ENCODE measurements at places on chromosomes 3 and 15. TPM values are rescaled to one million over a fixed set of nuclear protein-coding genes. Genes with fewer than 3 reads are reported as not detected.

DNA sequence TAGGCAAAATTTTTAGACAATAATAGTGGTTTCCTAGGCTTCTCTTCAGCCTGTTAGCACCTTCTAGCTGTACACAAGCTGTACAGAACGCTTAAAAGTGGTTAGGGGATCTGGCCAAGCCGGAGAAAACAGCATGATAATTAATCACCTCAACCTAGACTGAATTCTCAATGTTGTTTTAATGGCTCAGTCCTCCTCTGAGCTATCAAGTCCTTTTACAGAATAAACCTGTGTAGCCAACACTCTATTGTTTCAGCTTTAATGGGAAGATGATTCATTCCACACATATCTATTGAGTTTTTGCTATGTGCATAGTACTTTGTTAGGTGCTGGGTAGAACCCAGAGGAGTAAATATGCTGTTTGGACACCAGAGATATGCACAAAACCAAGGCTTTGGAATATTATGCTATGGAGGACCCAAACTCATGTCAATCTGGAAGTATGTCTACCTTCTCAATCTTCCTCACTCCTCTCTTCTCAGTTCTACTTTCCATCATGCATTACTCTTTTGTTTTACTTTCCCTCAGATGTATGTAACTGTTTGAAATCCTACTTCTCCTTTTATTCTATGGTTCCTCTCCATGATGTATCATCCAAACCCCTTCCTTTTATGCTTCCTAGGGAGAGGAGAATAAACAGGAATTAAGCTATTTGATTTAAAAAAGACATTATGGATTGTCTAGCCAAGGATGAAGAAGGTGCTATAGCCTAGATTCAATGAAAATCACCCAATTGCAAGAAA is 27.6 kb upstream of the UBE2E2 start:
- no peak for DNase-seq

DNA sequence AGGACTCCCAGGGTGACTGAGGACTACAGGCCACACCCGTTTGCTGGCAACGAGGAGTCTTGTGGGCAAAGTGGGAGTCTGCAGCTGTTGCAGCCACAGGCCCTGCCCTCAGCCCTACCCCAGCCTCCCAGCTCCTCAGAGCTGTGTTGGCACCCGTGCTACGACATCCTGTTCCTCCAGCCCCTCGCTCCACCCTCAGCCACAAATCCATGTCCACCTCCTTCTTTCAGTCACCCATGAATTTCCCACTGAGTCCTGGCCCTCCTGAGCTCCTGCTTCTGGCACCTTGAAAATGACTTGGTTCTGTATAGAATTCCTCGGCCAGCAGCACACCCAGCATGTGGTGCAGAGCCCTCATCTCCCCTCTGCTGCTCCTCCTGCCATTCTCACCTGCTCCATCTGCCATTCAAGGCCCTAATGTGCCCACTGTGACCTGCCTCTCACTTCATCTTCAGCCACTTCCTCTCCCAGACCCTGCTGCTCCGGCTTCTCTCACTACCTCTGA is 20.9 kb upstream of the VILL start:
- DNase-seq = no peak

DNA sequence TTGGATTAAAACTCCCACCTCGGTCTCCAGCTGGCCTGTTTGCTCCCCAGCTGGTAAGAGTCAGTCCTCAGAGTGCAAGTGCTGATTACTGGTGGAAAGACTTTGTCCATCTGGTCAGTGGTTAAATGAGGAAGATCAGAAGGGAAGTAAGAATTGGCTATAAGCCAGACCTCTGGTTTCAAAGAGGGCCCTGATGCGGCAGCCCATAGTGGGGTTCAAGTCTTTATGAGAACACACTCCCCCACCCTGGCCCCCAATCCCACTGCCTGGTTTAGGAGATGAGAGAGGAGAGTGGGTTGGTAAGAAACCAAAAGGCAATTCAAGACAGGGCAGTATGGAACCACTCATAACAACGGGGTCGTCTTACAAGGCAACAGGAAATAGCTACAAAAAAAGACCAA is 65.0 kb downstream of the FRMD4B start:
- DNase-seq = no peak

DNA sequence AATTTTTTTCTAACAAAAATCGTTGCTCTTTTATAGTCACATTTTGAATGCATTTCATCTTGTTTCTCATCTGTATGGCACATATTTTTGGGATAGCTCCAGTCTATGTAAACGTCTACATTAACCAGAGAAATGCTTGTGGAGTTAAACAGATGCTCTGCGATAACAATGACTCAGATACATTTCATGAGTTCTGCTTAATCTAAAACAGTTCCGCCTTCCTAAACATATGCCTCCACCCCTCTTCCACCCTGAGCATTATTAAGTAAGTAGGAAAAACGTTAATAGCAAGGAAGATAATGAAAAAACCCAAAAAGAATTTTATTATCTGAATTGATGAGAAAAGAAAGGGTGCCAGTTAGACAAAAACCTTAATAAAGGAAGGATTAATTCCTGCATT is 396.1 kb downstream of the TUSC7 start:
- no peak for DNase-seq

- DNase-seq = no peak
Observed at GRCh38 chr3:188236271-188236670, 82.3 kb downstream of the LPP start.

GRCh38 chr3:197501879-197502620 is 53.7 kb downstream of the BDH1 start:
- no peak for DNase-seq

- no peak for DNase-seq
Observed at GRCh38 chr3:17339132-17339575, 403.3 kb downstream of the TBC1D5 start.

GRCh38 chr15:85793641-85794597 is 806 bp downstream of the KLHL25 start:
- DNase-seq = no peak

DNA sequence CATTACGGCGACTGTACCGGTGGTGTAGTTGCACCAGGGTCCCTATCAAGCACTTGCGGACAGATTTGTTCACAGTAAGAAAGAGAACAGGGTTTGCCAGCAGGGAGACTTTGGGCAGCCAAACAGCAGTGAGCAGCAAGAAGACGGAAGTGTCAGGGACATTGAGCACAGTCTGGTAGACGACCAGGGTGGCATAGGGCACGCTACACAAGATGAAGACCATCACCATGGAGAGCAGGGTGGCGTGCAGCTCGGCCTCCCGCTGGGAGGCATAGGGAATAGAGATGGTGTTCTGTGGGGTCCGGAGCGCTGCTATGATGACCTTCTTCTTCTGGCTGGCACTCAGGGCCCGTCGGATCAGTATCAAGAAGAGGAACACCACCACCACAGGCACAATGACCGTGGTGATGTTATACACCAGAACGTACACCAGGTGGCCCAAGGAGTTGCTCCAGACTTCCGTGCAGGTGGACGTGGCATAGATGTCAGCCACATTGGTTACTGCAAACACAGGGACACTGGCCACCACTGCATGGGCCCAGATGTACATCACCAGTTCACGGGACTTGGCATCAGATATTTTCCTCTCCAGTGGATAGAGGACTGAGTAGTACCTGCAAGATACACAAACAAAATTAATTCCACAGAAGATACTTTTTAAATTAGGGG is 19.1 kb upstream of the FSIP1 start:
- DNase-seq = no peak

DNA sequence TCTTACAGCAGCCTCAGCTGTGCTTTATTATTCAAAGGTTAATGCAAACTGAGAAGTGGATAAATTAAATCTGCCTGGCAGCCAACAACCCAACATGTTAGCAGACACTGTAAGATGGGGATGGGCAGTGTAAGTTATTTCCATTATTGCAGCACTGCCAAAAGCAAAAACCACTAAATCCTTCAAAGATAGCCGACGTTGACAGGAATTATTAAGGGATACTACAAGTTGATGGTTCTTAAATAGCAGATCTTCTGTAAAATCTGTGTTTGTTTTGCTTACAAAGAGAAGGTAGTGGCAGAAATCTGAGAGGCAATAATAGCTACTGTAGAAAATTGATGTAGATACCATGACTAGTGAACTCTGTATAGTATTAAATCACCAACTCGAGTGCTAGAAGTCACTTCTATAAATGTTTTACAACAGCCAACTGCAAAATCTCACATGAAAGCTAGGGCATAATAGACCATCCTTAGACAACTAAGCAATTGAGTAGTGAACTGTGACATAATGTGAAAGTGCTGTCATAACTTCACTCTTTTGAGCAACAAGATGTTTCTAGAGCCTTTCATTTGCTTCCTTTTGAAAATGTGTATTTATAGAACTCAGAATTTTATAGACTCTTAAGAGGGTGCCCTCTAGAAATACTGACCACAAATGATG is 278.6 kb downstream of the UBE2E2 start:
- DNase-seq = no peak

DNA sequence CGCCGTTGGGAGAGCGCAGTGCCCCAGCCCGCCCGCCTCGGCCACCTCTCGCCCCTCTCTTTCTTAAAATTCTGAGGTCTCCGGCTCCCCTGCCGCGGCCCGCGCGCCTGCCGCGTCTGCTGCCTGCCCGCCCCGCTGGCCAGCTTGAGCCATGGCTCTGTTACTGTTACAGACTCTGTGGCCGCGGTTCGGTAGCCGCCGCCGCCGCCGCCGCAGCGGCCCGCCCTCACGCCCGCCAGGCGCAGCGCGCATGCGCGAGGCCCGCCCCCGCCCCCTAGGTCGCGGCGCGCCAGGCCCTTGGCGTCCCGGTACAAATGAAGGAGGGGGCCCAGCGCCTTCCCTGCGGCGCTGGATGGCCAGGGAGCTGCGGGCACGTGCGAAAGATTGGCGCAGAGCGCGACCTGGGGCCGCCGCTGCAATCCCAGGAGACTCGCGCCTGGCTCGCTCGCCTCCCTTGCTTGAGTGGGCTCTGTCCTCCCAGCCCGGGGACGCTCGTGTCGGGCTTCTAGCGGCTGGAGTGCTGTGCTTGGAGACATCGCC is at the start of gene ONECUT1:
Gene ONECUT1 (minus strand): TSS at position 168 of the 540 bp plus-strand sequence. CDS start 452 bp downstream, outside the sequence.
- DNase-seq = no peak

- no peak for DNase-seq
Observed at GRCh38 chr3:141336672-141337522, 31.4 kb upstream of the ZBTB38 start.

GRCh38 chr3:171095063-171095462 is 68.5 kb upstream of the SLC2A2 start:
- no peak for DNase-seq

DNA sequence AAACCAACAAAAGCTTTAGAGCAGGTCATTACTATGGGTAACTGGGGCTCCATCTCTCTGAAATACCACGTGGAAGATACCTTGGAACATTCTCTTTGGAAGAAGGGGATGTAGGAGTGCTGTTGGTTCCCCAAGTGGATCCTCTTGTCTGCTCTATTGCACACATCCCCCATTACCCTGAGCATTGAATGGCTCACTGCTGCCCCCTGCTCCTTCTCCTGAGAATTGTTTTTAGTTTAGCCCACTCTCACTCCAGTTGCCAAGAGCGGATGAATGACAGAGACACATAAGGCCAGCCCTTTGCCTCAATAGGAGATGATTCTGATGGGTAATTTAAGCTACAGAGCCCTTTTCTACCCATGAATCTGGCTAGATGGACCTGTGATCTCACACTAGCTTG is 135.6 kb upstream of the SUCLG2 start:
- DNase-seq = no peak

GRCh38 chr3:12957339-12957738 is 115.9 kb downstream of the IQSEC1 start:
- DNase-seq = no peak

DNA sequence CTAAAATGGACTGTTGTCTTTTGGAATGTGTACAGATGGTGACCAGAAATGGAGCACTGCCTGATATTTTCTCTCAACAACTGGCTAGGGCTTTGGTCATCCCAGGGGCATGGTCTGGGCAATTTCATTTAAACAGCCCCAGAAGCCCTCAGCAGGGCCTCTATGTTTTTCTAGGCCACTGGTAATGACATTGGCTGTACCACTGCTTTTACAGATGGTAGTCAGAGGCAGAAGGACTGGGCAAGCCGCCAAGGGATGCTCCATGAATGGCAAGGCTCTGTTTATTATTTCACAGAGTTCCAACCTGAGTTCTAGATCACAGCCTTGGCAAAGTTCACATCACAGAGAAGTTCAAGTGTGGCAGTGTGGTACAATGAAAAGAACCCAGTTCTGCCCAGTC is 37.0 kb upstream of the LMCD1 start:
- DNase-seq = no peak

GRCh38 chr3:120846073-120846472 is 61.9 kb upstream of the STXBP5L start:
- no peak for DNase-seq

- no peak for DNase-seq
Observed at GRCh38 chr15:90743407-90743806, 26.3 kb downstream of the BLM start.

DNA sequence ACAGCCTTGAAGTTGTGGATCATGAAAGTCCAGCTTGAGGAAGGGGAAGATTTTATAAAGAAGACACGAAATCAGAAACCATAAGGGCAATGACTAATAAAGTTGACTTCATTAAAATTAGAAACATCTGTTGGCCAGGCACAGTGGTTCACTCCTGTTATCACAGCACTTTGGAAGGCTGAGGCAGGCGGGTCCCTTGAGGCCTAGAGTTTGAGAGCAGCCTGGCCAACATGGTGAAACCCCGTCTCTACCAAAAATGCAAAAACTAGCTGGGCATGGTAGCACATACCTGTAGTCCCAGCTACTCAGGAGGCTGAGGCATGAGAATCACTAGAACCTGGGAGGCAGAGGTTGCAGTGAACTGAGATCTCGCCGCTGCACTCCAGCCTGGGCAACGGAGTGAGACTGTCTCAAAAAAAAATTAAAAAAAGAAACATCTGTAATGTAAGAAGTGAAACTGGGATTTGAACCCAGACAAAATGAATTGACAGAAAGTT is 7.9 kb upstream of the UBXN7 start:
- DNase-seq = no peak

DNA sequence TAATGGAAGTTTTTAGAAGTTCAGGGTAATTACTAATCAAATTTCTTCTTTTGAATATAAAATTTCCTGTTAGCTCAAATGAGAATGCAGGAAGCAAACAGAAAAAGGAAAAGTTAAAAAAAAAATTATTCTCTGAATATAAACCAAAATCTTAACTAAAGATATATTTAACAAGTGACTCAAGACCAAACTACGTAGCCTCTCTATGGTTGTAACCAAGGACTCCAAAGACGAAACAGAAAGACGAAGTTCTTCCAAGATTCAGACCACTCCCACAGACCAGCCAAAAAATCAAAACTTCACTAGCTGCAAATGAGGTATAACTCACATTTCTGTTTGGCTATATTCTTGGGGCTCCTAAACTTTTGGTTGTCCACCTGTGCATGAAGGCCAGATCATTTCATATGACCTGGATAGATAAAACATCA is 846.5 kb upstream of the ALCAM start:
- no peak for DNase-seq

GRCh38 chr3:31288641-31289100 is 244.1 kb upstream of the STT3B start:
- DNase-seq = no peak

The SPATA12 gene
- total RNA-seq = not detected

The SLC9C1 gene
- total RNA-seq = under 0.01 TPM

The PRR23B gene
- total RNA-seq = not detected

The ECE2 gene
- 2.2 TPM for total RNA-seq

The GOLGA8R gene
- total RNA-seq = 0.62 TPM

The CGNL1 gene
- 5.3 TPM for total RNA-seq

The TMEM207 gene
- total RNA-seq = not detected

The XXYLT1 gene
- total RNA-seq = 24.2 TPM

The CCDC71 gene
- 18.6 TPM for total RNA-seq

The MYZAP gene
- 1.1 TPM for total RNA-seq

The ONECUT1 gene
- total RNA-seq = not detected

The TTC21A gene
- total RNA-seq = 2.5 TPM

The TIMP4 gene
- total RNA-seq = 2.5 TPM

All from occipital lobe (tissue), 3 donors.